ENCODE measurements at places on chromosomes 2 and 18.

DNA sequence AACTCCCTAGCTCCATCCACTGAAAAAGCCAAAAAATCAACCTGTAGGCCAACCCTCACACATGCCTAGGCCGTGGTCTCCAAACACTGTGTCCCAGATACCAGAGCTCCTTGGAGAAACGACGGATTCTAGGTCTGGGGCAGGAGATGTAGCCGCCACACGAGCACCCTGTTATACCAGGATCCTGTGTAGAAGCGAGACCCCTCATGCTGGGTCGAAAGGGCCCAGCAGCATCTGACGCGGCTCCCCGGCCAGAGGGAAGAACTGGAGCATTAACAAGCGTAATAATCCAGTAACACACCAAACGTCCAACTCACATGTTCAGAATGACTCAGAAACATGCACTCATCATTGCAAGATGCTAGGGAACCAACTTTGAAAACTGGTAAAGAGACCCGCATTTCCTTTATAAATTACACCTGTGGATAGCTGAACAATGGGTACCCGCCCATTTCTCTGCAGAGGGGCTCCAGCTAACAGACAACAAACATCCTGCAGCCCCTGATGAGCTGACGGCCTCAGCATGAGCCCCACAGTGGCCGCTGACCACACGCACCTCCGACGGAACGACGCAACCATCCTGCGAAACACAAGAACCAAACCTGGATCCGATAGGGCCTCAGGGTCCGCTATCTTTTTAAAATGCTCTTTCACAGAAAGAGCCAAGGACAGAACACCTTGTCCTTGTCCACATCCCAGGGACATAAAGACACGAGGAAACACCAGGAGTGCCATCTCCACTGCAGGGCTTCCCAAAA is 14.2 kb downstream of the SLC66A2 start:
- no peak for DNase-seq

- DNase-seq: peak; percentile 77
These were observed 874 bp downstream of the CLIP4 start for GRCh38 chr2:29115797-29116781.

GRCh38 chr2:168514692-168515091 is 58.6 kb downstream of the CERS6 start:
- no peak for DNase-seq

DNA sequence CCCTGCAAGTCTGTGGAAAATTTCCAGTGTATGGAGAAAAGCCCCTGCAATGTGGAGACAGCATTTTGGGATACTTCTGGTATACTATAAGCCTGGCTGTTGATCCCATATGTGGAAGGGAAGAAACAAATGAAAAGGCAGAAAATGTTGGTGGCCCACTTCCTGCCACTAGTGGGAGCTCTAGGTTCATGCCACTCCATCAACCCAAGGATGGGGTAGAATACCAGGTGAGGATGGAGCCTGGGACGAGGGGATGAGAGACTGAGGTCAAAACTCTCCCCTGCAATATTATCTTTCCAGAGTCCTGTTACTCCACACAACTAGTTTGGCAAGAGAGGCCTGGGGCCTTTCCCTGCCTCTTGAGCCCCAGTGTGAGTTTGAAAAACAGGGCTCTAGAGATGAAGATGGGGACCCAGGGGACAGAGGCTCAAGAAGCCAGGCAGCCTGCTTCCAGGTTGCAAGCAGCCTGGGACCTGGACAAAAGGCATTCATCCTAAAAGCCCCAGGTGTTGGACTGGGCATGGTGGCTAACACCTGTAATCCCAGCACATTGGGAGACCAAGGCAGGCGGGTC is 31.9 kb downstream of the BMP10 start:
- no peak for DNase-seq

DNA sequence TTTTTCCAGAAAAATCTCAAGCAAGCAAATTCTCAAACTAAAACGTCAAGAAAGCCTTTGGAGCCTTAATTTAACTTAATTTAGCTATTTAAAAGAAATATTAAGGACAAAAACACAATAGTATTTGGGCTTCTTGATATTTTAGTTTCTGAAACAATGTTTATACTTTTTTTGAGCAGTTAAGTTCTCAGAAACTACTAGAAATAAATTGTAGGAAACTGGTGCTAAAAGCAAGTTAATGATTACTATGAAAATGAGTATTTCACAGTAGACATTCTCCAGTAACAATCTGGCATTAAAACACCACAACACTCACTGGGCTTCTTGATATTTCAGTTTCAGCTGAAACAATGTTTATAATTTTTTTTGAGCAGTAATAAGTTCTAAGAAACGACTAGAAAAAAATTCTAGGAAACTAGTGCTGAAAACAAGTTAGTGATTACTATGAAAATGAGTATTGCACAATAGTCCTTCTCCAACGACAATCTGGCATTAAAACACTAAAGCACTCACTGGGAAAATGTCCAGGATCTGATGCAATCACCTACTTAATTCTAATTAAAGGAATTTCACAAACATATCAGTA is 45.1 kb downstream of the TRAK2 start:
- peak; percentile 82 for DNase-seq

GRCh38 chr2:40279001-40279400 is 172.9 kb downstream of the SLC8A1 start:
- no peak for DNase-seq

GRCh38 chr18:44786688-44787087 is 106.0 kb downstream of the SETBP1 start:
- DNase-seq: no peak

DNA sequence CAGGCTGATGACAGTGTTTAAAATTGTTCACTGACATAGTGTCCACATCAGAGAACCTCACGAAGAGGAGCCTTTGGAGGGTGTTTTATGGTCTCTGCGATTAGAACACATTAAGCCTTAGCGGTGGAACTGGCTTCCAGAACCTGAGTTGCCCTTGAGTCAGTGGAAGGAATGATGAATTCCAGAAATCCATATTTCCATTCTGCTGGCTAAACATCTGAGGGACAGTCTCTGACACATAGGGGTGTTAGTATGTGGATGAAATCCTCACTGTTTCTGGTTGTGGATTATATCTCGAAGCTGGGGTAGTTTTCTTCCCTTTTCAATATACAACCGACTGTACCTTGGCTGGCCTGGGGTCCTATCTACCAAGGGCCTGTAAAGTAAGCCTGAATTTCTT is 4.0 kb downstream of the CASP10 start:
- no peak for DNase-seq

DNA sequence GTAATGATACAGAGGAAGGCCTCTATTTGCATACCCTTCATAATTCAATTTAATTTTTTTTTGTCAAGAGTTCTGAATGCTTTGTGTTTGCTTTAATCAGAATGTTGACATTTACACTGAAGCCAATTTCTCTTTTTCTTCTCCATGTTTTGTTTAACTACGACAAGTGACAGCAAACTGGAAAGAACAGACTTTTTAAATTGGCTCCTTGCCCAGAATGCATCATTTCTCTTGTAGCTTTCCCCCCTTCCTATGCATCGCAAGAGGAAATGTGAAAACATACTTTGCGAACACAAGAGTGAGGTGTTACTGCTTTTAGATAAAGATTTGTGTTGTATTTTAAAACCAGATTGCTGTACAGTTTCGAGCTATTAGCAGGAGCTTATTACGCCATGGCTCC is 955.2 kb upstream of the CELF4 start:
- DNase-seq: no peak

GRCh38 chr2:108634576-108635160 is 84.6 kb upstream of the RANBP2 start:
- no peak for DNase-seq

DNA sequence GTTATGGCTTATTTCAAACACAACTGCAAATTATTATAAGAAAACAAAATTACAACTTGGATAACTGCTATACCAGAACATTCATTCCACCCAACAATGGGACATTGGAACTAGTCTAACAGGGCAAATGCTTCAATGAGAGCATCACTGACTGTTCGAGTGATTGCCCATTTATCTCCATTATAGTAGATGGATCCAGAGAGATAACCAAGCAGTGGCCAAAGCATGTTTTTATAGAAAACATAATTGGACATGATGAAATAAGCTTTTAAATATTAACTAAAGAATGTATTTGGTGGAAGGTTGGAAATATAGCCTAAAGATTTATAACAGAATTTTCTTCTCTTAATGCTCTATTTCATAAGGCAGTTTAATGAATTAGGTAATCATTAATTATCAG is 634.8 kb downstream of the NUP35 start:
- DNase-seq: no peak

GRCh38 chr18:1017227-1018058 is 112.8 kb downstream of the ADCYAP1 start:
- DNase-seq: no peak

GRCh38 chr2:176084611-176085119 is 903 bp upstream of the EVX2 start:
- no peak for DNase-seq

DNA sequence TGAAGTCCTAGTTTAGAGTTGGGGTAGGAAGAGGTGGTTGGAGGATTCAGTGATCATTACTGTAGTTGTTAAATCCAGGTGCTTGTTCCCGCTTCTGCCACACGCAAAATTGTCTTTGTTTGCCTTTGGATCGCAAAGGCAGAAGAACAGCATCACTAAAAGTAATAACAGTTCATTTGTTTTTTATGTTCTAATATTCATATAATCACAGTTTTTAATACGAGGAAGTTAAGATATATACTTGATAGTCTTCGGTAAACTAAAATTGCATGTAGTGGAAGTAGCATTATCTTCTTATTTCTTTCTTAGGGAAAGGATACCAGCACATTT is 365 bp downstream of the NDUFB3 start:
- DNase-seq: no peak

DNA sequence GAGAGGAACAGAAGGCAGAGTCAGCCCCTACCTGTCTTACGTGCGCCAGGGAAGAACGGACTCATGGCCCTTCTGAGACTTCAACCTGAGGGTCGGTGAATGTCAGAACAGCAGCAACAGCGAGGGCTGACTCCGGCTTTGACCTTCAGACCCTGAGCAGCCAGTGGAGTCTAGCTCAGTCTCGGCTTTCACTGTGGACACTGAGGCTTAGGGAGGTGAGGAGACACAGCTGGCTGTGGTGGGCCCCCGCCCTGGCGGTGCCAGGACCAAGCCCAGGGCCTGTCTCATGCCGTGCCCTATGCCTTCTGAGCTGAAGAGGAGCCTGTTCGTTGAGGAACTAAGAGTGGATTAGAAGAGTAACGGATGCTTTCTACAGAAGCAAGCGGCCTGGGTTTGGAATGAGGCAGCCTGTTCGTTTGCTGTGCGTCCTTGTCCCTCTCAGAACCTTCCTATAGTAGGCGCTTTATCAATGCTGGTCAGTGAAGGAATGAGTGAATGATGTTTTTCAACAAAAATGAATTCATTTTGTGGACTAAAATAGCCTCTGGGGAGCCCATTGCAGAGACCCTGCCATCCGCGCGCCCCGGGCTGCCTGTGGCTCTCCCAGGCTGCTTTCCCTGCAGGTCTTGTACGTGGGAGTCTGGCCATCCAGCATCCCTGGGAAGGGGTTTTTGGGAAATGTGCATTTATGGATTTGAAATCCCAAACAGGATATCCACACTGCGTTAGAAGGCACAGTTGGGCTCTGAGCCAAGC is 38.9 kb downstream of the ASB1 start:
- DNase-seq: no peak

GRCh38 chr2:22382479-22383169 is 1002.4 kb upstream of the KLHL29 start:
- DNase-seq: no peak

GRCh38 chr2:133262893-133263292 is 305.4 kb downstream of the NCKAP5 start:
- DNase-seq: no peak

DNA sequence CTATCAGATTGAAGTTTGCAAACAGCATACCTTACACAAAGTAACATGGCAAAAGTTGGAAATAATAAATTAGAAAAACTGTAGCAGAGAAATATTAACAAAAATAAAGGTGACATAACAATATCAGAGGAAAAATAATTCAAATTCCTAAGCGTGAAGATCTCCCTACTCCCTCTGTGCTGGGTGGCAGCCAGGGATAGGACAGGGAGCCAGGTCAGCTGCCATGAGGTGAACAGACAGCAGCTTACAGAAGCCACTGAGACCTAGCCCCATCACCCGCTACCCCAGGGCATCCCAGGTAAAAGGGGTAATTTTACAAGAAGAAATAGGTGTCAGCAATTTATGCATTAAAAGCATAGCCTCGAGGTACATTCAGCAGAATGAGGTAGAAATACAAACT is 423.8 kb upstream of the HS6ST1 start:
- DNase-seq: no peak
